ENCODE measurements at places on chromosomes 4 and X.
A peak's percentile ranks its signal among the peaks of the same experiment; 100 is the strongest.

DNA sequence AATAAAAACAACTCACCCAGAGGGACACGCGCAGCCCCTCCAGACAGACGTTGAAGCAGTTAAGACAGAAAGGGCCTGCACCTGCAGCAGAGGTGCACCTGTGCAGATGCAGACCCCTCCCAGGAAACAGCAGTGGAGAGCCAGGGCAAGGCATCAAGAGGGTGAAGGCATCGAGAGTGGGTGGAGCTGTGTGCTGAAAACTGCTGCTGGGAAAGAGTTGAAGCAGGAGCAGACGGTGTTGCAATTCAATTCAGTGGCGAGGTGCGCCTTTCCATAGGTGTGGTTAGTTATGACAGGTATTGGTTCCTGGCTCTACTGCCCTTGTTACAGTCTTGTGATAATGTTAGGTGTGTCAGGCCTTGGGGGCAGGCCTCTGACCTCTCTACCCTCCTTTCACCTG is 16.7 kb downstream of the LETM1 start:
- no peak for DNase-seq

DNA sequence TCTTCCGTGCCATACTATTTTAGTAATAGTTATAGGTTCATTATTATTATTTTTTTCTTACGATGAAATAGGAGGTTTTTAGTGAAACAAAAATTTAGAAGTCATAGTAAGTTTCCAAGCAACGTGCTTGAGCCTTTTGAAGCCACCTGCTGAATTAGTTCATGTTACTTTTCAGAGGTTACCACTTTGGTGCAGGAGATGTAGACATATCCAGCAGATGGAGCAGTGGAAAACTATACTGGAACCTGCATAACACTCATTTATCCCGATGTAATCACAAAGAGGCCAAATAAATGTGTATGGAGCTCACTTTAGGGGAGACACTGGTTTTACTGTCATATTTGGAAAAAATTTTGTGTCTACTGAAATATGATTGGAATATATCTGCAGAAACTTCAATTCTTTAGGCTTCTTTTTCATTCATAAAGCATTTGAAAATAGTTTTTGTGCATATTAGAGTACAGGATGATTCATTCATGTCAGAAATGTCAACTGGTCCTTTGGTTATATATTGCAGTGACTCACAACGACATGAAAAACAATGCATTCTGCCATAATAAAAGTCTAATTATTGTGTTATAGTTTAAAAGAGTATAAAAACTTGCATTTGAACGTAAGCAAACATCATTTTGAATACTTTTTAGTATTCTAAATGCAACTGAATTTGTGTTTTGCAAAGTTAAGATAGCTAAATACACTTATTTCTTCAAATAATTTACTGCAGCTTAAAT is 2182.9 kb upstream of the TENM3 start:
- no peak for DNase-seq

DNA sequence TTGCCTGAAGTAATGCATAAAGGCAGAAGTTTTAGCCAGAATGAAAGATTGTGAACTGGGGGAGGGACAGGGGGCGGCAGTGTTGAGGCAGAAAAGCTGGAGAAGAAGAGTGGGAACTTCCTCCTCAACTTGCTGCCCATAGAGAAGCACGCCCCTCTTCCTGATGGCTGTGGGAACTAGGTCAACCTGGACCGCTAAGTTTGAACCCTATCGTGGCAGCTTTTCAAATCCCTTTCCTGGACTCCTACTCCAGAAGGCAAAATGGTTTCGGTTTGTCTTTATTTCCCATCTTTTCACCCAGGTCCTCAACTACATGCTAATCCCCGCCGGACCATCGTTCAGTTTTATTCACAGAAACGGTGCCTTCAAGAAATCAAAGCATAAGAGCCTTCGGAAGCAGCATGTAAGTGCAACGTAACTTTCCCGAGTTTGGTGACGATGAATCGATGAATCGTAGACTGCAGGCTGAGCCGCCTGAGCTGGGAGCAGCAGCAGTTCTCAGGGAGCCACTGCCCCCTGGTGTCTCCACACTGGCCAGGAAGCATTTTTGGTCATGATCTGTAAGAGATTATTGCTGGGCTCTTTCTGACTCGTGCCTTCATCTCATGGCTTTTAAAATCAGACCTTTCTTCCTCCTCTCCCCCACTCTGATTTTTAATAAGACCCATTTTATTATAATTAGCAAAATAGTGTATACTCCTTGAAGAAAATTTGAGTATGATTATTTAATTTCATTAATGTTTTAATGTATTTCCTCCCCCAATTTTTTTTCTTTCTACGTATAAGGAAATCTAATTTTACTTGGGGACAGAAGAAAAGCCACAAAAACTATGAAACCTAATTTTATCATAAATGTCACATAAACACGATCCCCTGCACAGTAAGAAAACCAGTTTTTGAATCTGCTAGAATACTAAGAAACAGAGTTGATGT is 21.4 kb downstream of the SPINK2 start:
- DNase-seq: peak; percentile 79

- no peak for DNase-seq
Observed at GRCh38 chr4:153169776-153170175, 34.5 kb upstream of the TRIM2 start.

GRCh38 chrX:41350976-41351569 is 17.1 kb downstream of the DDX3X start:
- DNase-seq: no peak

GRCh38 chr4:168859888-168860694 is 150.0 kb downstream of the CBR4 start:
- DNase-seq: no peak

DNA sequence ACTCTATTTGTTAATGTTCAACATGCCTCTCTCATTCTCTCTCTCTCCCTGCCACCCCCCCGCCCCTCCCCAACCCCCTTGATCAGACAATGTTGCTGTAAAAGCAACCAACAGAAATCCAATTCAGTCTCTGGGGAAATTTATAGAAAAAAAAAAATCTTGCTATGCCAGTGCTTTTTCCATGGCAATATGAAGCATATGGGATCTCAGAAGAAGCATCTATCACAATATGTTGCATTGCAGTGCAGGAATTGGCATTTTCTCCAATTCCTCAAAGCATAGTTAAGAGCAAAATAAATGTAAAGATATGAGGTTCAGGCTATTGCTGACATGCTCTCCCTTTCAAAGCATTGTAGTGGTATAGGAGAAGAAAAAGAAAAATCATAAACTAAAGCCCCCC is 90.9 kb upstream of the LDB2 start:
- DNase-seq: no peak

DNA sequence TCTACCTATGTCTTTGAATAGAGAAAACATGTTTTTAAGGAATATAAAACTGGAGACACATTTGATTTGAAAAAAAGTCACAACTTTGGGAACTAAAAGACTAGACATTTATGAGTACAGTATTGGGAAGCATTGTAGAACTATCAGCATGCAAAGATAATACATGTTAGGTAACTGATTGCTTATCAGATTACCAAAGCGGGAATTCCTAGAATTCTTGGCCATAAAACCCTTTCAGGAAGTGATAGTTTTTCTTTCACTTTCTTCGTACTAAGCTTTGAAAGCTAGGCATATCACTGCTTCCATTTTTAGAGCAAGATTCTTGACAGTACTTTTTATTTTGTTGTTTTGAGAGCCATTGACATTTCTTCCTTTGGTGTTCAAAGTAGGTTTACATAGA is 646.6 kb upstream of the PITX2 start:
- DNase-seq: no peak

DNA sequence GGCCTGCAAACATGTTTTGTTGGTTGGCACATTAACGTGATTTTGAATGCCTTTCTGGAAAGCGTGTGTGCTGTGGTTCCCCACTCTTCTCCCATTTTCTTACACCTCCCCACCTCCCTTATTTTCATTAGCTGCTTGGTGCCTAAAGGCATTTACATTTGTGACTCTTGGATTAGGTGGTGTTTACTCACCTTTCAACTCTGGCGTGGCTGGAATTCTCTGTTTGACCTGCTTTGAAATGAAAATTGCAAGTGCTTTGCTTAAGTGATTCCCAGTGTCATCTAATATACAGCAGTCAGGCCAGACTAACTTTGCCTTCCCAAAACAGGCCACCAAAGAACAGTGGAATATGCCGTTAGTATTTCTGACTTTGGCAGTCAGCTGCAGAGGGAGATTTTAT is 80.5 kb downstream of the NHSL2 start:
- DNase-seq: no peak

DNA sequence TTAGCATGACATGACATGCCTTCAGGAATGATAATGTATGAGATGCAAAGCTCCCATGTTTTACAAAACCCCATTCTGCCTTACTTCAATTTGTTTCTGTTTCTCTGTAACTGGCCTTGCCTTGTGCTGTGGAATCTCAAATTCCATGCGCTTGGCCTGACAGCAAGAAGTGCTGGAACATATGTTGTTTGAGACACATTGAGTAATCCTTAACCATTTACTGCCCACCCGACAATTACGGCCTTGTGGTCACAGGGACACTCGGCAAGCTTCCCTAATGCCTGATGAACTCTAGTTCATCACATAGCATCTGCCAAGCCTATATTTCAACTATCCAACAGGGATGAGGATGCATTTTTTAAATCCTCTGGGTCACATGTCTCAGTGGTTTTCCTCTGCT is 226.4 kb upstream of the CASK start:
- DNase-seq: no peak

GRCh38 chr4:152512483-152512882 is 23.4 kb downstream of the FBXW7 start:
- DNase-seq: no peak

DNA sequence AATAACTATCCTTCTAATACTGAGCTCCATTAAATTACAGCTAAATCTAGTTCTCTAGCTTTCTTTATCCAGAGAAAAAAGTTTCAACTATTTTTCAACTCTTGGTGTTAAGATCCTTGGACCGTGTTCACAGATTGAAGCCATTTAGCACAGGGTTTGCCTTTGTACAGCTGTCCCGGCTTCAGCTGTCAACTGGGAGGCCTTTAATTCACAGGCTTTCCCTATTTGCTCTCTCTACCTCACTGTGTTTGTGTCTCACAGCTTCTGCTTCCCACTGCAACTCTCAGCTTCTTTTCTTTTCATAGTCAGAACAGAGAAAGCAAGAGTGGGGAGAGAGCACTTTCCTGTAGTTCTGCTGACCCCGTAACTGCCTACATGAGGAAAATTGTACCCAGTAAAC is 76.9 kb upstream of the SMAD1 start:
- DNase-seq: no peak

DNA sequence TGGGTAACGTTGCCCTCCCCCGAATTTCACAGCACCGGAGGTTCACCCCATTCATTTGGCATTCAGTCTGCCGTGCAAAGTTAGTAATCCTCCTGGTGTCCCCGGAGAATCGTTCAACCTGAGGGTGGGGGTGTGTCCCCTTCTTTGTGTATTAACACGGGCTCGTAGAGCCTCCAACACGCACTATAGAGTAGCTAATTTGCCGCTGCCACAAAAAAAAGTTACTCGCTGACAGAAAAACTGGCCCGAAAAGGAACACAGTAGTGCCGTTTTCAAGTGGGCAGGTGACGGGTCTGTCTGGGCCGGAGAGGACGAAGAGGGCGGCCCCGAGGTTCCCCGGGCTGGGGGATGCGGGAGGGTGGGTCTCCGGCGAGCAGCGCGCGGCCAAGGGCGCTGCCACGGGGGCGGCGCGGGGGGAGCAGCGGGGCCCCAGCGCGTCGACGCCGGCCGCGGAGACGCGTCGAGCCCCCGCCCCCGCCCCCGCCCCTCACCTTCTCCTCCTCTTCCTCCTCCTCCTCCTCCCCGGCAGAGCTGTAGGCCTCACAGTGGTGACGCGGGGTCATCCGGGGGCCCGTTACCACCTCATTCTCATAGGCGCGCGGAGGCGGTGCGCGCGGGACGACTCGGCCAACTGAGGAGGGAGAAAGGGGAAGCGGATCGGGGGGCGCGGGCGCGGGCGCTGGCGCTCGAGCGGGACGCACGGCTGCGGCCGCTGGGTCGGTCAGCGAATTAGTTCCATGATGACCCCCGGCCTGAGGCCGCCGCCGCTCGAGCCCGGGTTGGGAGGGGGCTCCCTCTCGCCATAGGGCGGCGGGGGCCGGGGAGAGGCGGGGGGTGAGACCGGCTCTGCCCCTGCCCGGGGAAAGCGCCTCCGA is 571 bp downstream of the CCNI start:
- peak; percentile 80 for DNase-seq

DNA sequence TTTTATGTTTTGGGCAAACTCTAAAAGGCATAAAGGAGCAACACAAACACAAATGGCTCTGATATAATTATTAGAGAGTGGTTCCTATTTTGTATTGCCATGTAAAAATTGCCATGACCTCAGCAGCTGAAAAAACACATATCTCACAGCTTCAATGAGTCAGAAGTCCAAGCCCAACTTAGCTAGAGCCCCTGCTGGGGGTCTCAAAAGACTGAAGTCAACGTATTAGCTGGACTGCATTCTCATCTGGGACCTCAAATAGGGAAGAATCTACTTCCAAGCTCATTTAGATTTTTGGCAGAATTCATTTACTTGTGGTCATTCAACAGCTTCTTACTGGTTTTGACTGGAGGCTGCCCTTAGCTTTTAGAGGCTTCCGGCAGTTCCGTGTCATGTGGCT is 47.4 kb downstream of the FREM3 start:
- no peak for DNase-seq

DNA sequence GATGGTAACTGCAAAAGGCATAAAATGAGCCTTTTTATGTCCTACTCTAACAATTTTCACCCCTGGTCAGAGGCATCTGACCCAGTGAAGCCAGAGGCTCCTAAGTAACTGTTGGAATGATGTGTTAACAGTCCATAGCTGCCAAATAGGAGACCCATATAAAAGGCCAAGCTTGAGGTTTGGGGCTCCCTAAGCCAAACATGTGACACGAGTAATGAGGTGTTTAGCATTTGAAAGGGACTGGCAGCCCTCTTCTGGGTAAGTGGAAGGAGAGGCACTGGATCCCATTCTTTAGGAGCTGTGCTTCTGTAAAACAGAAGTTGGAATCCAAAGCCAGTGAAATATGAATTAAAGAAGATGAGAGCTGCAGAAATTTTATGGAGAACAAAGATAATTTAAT is 100.6 kb upstream of the PNPLA4 start:
- DNase-seq: no peak

GRCh38 chr4:92074839-92075238 is 228.9 kb upstream of the GRID2 start:
- no peak for DNase-seq

GRCh38 chr4:86302251-86302650 is 57.6 kb downstream of the MAPK10 start:
- no peak for DNase-seq

- DNase-seq: no peak
Observed at GRCh38 chrX:67334323-67334722, 209.5 kb upstream of the AR start.
